NCI-H187 treated with DMSO at 0.1 percent for 48 hours (cell line): ENCODE measurements at places on chromosomes 3 and 15.

DNA sequence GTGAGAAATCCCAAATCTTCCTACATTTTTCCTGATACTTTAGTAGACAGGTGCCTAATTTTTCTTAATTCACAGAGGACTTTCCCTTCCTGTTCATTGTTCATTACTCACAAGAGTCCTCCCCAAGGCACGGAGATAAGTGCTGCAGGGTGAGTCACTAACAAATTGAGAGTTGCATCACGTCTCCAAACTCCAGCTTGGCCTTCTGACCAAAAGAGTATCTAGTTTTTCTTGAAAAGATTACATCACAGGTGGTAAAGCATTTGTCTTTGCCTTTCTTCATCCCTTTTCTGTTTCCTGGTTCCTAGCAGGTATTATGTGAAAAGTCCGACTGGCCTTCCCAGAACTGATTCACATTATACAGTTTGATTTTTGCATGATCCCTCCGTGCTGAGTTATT is 24.9 kb upstream of the RASGRP1 start:
- no peak for DNase-seq

GRCh38 chr15:51366920-51367319 is 25.5 kb downstream of the GLDN start:
- DNase-seq, result no peak

DNA sequence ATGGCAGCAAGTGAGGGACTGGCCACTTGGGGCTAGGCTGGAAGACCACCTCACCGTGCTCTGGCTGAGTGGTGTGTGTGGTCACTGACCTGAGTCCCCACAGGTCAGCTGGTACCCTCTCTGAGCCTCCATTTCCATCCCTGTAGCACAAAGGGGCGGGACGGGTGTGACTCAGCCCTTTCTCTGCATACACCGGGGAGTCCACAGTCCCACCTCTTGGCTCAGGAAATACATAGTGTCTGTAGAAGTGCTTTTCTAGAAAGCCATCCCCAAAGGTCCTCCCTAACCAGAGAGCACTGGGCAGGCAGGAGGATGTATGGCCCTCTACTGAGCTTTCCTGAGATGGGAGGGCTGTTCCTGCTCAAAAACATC is 27.2 kb downstream of the WNT7A start:
- no peak for DNase-seq

- DNase-seq, result no peak
Observed at GRCh38 chr15:29596266-29596665, 226.0 kb downstream of the TJP1 start.

DNA sequence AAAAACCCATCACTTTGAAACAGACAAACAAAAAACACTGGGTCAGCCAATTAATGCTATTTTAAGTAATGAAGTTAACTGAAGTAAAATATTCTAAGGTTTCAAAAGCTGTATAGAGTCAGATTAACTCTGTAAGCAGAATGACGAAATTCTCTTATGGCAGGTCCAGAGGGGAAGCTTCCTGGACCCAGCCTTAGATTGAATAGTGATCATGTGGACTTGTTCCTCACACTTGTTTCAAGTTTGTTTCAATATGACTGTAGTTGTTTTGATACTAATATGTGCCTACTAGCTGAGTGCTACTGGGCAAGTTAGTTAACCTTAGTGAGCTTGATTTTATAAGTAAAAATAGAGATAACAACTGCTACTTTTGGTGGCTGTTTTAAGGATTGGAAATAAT is 32.6 kb downstream of the PLS1 start:
- DNase-seq, result no peak

DNA sequence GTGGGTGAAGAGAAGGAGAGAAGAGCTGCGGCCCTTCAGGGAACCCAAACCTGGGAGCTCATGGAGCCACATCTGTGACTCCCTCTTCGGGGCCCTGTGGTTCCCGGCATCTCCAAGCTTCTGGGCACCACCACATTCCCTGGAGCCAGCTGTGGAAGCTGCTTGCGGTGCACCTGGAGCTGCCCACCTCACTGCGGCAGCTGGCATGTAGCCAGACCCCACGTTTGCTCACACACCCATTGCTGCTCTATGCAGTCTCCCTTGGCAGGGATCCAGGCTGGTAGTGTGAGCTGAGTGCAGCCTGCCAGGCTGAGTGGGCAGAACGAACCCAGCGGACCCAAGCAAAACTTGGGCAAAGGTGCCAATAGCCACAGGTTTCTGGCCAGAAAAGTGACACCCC is 16.8 kb upstream of the PLA2G4E start:
- no peak for DNase-seq
